ENCODE measurements at places on chromosomes 5 and 9.
A peak's percentile ranks its signal among the peaks of the same experiment; 100 is the strongest.

GRCh38 chr9:130344366-130344765 is 78.8 kb downstream of the HMCN2 start:
- H3K27me3 ChIP-seq = no peaks in the 10 kb centered on the region
- H3K36me3 ChIP-seq = no peaks in the 10 kb centered on the region
- H3K27ac ChIP-seq = no peak overlapping the region
- no peak overlapping the region for H3K4me3 ChIP-seq
- H3K4me1 ChIP-seq = no peaks in the 10 kb centered on the region

GRCh38 chr5:136811551-136811950 is 446.2 kb upstream of the TRPC7 start:
- H3K4me1 ChIP-seq = no peaks in the 10 kb centered on the region
- DNase-seq = no peak
- H3K4me3 ChIP-seq = no peak overlapping the region
- H3K27me3 ChIP-seq = peaks cover 4% of the 10 kb centered on the region
- H3K36me3 ChIP-seq = no peaks in the 10 kb centered on the region

DNA sequence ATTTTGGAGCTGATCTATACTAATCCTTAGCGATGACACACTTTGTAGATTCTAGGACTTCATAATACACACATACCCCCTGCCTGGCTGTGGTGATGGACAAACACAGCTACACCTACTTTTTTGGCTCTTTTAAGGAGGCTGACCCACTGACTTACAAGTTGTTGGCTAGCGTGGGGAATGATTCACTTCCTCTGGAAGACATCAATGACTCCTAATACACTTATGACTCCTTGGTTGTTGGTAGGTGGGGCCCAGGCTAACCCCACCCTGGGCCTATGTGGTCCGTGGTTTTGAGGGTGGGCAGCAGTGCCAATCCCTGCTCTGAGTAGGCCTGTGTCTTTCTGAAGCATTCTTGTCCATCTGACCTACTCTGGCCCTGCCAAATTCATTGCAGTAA is 144.4 kb downstream of the SLC12A2 start:
- no peaks in the 10 kb centered on the region for H3K27me3 ChIP-seq
- no peak overlapping the region for H3K4me3 ChIP-seq
- H3K4me1 ChIP-seq = no peaks in the 10 kb centered on the region
- no peak overlapping the region for H3K27ac ChIP-seq
- no peak for DNase-seq

- H3K27ac ChIP-seq = no peak overlapping the region
- peaks cover 4% of the 10 kb centered on the region for H3K36me3 ChIP-seq
- DNase-seq = peak; percentile 10
- H3K4me1 ChIP-seq = peaks cover 8% of the 10 kb centered on the region
These were observed 465.5 kb downstream of the DNAH5 start for GRCh38 chr5:13478831-13479465.

DNA sequence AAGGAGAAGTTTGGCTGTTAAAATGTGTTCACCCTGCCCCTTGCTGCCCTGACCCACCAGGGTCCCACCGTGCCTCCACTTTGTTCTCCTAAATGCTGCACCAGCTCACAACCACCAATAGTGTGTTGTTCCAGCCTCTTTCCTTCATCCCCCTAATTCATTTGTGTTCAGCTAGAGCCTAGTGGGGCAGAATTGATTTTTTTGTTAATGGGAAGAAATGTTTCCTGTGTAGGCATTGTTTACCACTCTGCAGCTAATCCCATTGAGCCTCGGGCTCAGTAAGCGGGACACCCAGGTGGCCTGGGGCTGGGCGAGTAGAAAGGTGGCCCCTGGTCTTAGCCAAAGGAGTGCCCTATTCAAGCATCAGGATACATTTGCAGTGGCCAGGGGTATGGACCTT is 127.6 kb downstream of the MVB12B start:
- DNase-seq = no peak
- no peaks in the 10 kb centered on the region for H3K27me3 ChIP-seq
- no peak overlapping the region for H3K27ac ChIP-seq
- peaks cover 12% of the 10 kb centered on the region for H3K4me1 ChIP-seq

DNA sequence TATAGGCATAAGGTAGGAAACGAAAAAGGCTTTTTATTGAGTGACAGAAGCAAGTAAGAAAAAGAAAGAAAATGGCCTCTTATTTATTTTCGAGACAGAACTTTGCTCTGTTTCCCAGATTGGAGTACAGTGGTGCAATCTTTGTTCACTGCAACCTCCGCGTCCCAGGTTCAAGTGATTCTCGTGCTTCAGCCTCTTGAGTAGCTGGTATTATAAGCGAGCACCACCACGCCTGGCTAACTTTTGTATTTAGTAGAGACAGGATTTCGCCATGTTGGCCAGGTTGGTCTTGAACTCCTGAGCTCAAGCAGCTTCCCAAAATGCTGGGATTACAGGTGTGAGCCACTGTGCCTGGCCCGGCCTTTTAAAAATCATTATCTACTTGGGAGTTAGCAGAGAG is 70.7 kb downstream of the NSD1 start:
- H3K27ac ChIP-seq = peak overlapping the region; percentile 37
- H3K4me1 ChIP-seq = no peaks in the 10 kb centered on the region
- no peaks in the 10 kb centered on the region for H3K27me3 ChIP-seq
- H3K36me3 ChIP-seq = peaks cover 22% of the 10 kb centered on the region

DNA sequence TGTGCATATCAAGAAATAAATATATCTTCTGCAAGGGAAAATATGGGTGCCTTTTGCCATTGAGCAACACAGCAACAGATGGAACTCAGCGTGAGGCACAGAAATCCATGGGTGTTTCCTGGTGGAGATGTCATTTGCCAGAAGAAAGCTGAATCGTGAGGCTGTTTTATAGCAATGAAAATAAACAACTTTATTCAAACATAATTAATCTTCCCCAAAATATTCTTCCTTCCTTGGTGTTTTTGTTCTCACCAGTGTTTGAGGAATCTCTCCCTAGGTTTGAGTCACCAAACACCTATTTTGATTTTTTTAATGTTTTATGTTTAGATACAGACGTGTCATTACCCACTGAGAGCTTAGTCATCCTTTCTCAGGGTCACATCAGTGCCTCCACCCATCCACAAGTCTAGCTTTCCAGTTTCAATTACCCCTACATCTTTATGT is 65.8 kb upstream of the PAPPA start:
- H3K4me3 ChIP-seq = no peak overlapping the region
- H3K4me1 ChIP-seq = peaks cover 4% of the 10 kb centered on the region
- H3K36me3 ChIP-seq = no peaks in the 10 kb centered on the region

DNA sequence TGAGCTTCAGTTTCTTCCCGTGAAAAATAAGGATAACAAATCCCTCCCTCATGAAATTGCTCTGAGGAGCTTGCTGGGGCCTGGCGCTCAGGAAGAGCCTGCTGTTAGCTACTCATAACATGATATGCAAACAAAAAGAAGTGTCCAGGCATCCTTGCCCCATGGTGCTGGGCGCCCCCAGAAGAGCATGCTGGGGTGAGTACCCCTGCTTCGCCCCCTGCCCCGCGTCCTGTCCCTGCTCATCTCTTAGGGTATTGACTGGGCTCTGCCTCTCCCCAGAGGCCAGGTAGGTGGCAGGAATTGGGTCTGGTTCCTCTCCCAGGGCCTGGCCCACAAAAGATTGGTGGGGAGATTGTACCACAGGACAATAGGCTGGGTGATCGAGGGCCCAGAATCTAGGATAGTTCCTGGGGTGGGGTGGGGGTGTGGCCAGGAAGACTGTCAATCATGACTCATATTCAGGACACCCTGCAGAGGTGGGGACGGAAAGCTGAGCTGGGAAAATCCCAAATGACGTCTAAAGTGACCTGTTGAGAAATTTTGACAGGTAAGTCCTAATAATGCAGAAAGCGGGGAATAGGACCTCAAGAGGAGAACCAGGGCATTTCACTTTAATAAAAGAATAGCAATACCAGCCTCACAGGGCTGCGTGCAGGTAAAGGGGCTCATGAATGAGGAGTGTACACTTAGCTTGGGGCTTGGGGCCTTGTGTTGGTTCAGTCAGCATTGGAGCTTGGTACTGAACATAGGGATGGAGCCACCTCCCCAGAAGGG is 8.9 kb downstream of the PITX1 start:
- no peak overlapping the region for H3K27ac ChIP-seq
- peaks cover 10% of the 10 kb centered on the region for H3K4me1 ChIP-seq
- peaks cover 9% of the 10 kb centered on the region for H3K36me3 ChIP-seq
- no peak for DNase-seq

- H3K36me3 ChIP-seq = no peaks in the 10 kb centered on the region
- H3K4me1 ChIP-seq = no peaks in the 10 kb centered on the region
- H3K4me3 ChIP-seq = no peak overlapping the region
- DNase-seq = no peak
- peaks cover 7% of the 10 kb centered on the region for H3K27me3 ChIP-seq
- H3K27ac ChIP-seq = no peak overlapping the region
These were observed 74.5 kb downstream of the APTX start for GRCh38 chr9:32926911-32927310.

- H3K36me3 ChIP-seq = no peaks in the 10 kb centered on the region
- no peak overlapping the region for H3K4me3 ChIP-seq
- H3K27ac ChIP-seq = no peak overlapping the region
- no peak for DNase-seq
These were observed 72.8 kb downstream of the SNCAIP start for GRCh38 chr5:122384739-122385235.

DNA sequence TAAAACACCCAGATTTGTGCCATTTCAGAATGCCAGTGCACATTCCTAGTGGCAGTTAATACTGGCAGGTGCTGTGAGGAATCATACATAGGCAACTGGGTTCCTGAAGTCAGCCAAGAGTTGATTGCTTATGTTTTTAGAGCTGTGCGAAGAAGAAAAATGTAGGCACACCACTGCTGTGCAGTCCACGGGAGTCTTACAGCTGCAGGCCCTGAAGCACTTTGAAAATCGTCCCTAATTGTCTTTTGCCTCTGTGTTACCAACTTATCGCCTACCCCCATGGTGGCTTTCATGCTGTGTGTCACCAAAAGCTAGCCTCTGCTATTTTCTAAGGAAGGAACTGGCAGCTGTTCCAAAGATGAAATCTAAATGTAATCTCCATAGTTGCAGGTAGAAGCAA is 263.9 kb downstream of the ARRDC3 start:
- no peak overlapping the region for H3K27ac ChIP-seq
- peaks cover 10% of the 10 kb centered on the region for H3K4me1 ChIP-seq
- H3K36me3 ChIP-seq = no peaks in the 10 kb centered on the region
- no peaks in the 10 kb centered on the region for H3K27me3 ChIP-seq

- H3K27ac ChIP-seq = no peak overlapping the region
- H3K36me3 ChIP-seq = no peaks in the 10 kb centered on the region
- peaks cover 11% of the 10 kb centered on the region for H3K4me1 ChIP-seq
- H3K4me3 ChIP-seq = no peak overlapping the region
- H3K27me3 ChIP-seq = peaks cover 4% of the 10 kb centered on the region
These were observed 18.6 kb upstream of the ADRB2 start for GRCh38 chr5:148807851-148808250.

DNA sequence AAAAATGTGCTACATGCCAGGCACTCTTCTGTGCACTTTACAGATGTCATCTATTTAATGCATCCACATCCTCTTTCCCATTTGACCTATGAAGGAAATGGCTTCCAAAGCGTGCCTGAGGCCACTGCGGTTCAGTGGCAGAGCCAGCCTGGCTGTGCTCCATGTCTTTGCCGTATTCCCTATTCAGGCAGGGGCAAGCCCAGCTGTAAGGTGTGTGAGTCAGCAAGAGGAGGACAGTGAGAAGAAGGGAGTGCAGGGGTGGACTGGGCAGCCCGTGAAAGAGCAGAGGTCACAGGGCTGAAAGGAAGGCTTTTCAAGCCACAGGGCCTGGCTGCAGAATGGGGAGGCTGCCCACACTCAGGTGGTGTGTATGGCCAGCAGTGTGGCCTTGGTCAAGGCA is 91.7 kb downstream of the HRH2 start:
- H3K36me3 ChIP-seq = no peaks in the 10 kb centered on the region
- peaks cover 14% of the 10 kb centered on the region for H3K27me3 ChIP-seq
- no peaks in the 10 kb centered on the region for H3K4me1 ChIP-seq
- no peak overlapping the region for H3K27ac ChIP-seq
- no peak for DNase-seq

GRCh38 chr5:15344954-15345353 is 155.0 kb upstream of the FBXL7 start:
- peaks cover 1% of the 10 kb centered on the region for H3K36me3 ChIP-seq
- no peaks in the 10 kb centered on the region for H3K27me3 ChIP-seq
- H3K27ac ChIP-seq = no peak overlapping the region

GRCh38 chr9:9091387-9091786 is 1291.8 kb upstream of the DMAC1 start:
- no peaks in the 10 kb centered on the region for H3K27me3 ChIP-seq
- no peak overlapping the region for H3K4me3 ChIP-seq
- no peak for DNase-seq
- no peaks in the 10 kb centered on the region for H3K36me3 ChIP-seq
- no peaks in the 10 kb centered on the region for H3K4me1 ChIP-seq

DNA sequence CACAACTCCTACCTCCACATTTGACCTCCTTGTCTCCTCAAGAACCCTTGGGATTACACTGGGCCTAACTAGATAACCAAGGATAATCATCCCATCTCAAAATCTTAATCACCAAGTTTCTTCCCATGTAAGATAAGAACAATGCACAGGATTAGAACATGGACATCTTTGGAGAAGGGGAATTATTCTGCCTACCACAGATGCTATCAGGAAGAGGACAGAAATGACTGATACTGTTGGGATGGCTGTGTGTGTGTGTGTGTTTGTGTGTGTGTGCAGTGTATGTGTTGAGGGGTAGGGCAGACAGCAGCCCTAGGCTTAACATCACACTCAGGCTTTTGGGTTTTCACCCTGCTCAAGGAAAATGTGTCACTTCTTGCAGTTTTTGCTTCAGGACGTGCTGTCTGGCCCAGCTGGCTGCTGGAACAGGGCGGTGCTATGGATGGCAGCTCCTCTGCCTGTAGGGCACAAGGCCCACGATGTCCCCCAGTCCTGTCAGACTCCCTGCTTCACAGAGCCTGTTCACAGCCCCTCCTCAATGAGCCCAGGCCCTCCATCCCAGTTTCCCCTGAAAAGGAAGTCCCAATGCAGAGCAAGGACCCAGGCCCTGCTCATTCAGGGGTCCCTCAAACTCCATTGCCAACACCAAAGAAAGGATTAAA is 7.7 kb downstream of the CA9 start:
- H3K4me3 ChIP-seq = no peak overlapping the region
- peaks cover 7% of the 10 kb centered on the region for H3K27me3 ChIP-seq
- H3K36me3 ChIP-seq = peaks cover 2% of the 10 kb centered on the region

- DNase-seq = no peak
- H3K4me1 ChIP-seq = peaks cover 18% of the 10 kb centered on the region
- H3K4me3 ChIP-seq = peak overlapping the region; percentile 97
- peaks cover 5% of the 10 kb centered on the region for H3K27me3 ChIP-seq
- no peaks in the 10 kb centered on the region for H3K36me3 ChIP-seq
These were observed 399 bp downstream of the NUP155 start for GRCh38 chr5:37370550-37370863.

GRCh38 chr9:96505316-96505991 is 55.5 kb downstream of the HABP4 start:
- H3K4me3 ChIP-seq = no peak overlapping the region
- no peaks in the 10 kb centered on the region for H3K27me3 ChIP-seq
- H3K4me1 ChIP-seq = peaks cover 10% of the 10 kb centered on the region
- H3K27ac ChIP-seq = no peak overlapping the region
